ENCODE measurements at places on chromosomes 4 and X. TPM values are rescaled to one million over a fixed set of nuclear protein-coding genes. Genes with fewer than 3 reads are reported as not detected.

DNA sequence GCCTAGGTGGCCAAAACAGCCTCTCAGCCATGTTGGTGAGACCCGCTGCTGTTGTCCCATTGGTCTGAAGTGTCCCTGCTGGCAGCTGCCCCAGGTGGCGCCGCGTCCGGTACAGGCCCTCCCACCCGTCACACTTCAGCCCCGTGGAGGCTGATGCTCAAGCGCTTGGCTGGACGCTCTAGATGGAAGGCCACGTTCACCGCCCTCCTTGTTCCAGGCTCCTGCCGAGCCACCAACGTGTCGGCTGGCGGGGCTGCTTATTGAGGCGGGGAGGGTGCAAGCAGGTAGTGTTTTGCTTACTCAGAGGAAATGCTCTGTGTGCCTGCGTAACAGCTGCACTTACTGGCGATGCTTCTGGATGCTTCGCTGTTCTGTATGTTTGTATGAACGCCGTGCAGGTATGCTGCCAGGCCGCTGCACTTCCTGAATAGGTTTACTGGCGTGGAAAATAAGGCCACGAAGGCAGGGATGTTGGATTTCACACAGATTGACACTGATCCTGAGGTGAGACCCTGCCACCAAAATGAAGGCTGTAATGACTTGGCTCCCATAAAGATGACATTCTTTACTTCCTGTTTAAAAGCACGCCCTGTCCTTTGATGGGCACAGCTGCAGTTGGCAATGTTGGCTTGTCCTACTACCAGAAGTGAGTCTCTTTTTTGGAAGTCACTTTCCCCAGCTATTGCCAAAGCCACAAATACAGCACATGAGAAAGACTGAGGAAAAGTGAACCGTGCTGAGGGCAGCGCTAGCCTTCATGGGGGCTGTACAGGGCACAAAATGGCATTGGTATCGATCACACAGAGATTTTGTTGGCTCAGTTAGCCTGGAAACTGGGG, 21.0 kb upstream of the CLCN4 start:
- no peaks in the 10 kb centered on the region for H3K27me3 ChIP-seq
- H3K27ac ChIP-seq, result no peak overlapping the region
- no peaks in the 10 kb centered on the region for H3K4me1 ChIP-seq
- no peak overlapping the region for H3K4me3 ChIP-seq
- DNase-seq, result no peak

GRCh38 chrX:16639966-16640365, 10.0 kb upstream of the S100G start:
- H3K4me3 ChIP-seq, result no peak overlapping the region
- no peak overlapping the region for H3K27ac ChIP-seq
- no peak for DNase-seq
- H3K27me3 ChIP-seq, result no peaks in the 10 kb centered on the region
- H3K36me3 ChIP-seq, result no peaks in the 10 kb centered on the region

GRCh38 chrX:134371133-134371532, 88.8 kb upstream of the HPRT1 start:
- DNase-seq, result no peak
- H3K4me1 ChIP-seq, result no peaks in the 10 kb centered on the region
- no peak overlapping the region for H3K4me3 ChIP-seq
- H3K36me3 ChIP-seq, result no peaks in the 10 kb centered on the region
- no peak overlapping the region for H3K27ac ChIP-seq

- H3K36me3 ChIP-seq, result no peaks in the 10 kb centered on the region
- no peaks in the 10 kb centered on the region for H3K4me1 ChIP-seq
- H3K4me3 ChIP-seq, result no peak overlapping the region
Observed at GRCh38 chr4:185839770-185840169, 27.8 kb upstream of the SORBS2 start.

GRCh38 chr4:150358691-150359090, 223.3 kb upstream of the MAB21L2 start:
- no peaks in the 10 kb centered on the region for H3K4me1 ChIP-seq
- DNase-seq, result no peak
- H3K27me3 ChIP-seq, result no peaks in the 10 kb centered on the region
- H3K27ac ChIP-seq, result no peak overlapping the region
- H3K4me3 ChIP-seq, result no peak overlapping the region

GRCh38 chr4:107147873-107148272, 111.8 kb upstream of the DKK2 start:
- no peaks in the 10 kb centered on the region for H3K4me1 ChIP-seq
- no peak overlapping the region for H3K27ac ChIP-seq
- no peaks in the 10 kb centered on the region for H3K36me3 ChIP-seq
- H3K27me3 ChIP-seq, result no peaks in the 10 kb centered on the region
- no peak for DNase-seq
- no peak overlapping the region for H3K4me3 ChIP-seq

GRCh38 chrX:38672646-38673045, 111.3 kb downstream of the TSPAN7 start:
- H3K27ac ChIP-seq, result no peak overlapping the region
- H3K4me3 ChIP-seq, result no peak overlapping the region
- DNase-seq, result no peak

DNA sequence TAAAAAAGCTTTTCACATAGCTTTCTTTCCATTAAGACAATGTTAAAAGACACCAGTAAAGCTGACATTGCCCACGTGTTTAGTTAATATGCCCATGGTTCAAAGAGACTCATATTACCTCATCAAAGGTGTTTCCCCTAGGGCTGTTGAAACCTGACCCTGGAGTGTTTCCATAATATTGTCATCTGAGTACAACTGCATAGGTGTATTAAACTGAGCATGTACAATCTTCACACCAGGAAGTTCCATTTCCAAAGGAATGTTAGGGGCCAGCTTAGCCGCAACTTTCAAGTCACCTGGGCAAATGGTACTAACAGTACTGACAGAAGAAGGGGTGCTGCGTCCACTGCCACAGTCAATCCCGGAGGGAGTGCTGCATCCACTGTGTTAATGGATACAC, 27.1 kb downstream of the PDLIM3 start:
- no peak overlapping the region for H3K4me3 ChIP-seq
- no peaks in the 10 kb centered on the region for H3K36me3 ChIP-seq

GRCh38 chr4:2812612-2813354, 19.9 kb downstream of the SH3BP2 start:
- peak overlapping the region; percentile 77 for H3K4me3 ChIP-seq
- peak overlapping the region; percentile 80 for H3K27ac ChIP-seq
- H3K36me3 ChIP-seq, result peaks cover 6% of the 10 kb centered on the region
- no peak for DNase-seq

GRCh38 chrX:13938051-13938828, 91.5 kb downstream of the GEMIN8 start:
- no peak for DNase-seq
- no peak overlapping the region for H3K27ac ChIP-seq
- H3K36me3 ChIP-seq, result no peaks in the 10 kb centered on the region
- peaks cover 25% of the 10 kb centered on the region for H3K27me3 ChIP-seq
- peaks cover 11% of the 10 kb centered on the region for H3K4me1 ChIP-seq

GRCh38 chrX:15864629-15865028, 10.0 kb upstream of the AP1S2 start:
- H3K27ac ChIP-seq, result no peak overlapping the region
- DNase-seq, result no peak
- no peaks in the 10 kb centered on the region for H3K27me3 ChIP-seq
- H3K4me1 ChIP-seq, result no peaks in the 10 kb centered on the region
- no peak overlapping the region for H3K4me3 ChIP-seq

GRCh38 chr4:48705609-48706008, 74.5 kb downstream of the FRYL start:
- DNase-seq, result no peak
- H3K36me3 ChIP-seq, result peaks cover 25% of the 10 kb centered on the region
- H3K4me3 ChIP-seq, result no peak overlapping the region
- no peak overlapping the region for H3K27ac ChIP-seq

- no peak for DNase-seq
- H3K27ac ChIP-seq, result no peak overlapping the region
- H3K4me3 ChIP-seq, result no peak overlapping the region
- H3K27me3 ChIP-seq, result no peaks in the 10 kb centered on the region
Observed at GRCh38 chr4:125526420-125526819, 211.7 kb downstream of the FAT4 start.

DNA sequence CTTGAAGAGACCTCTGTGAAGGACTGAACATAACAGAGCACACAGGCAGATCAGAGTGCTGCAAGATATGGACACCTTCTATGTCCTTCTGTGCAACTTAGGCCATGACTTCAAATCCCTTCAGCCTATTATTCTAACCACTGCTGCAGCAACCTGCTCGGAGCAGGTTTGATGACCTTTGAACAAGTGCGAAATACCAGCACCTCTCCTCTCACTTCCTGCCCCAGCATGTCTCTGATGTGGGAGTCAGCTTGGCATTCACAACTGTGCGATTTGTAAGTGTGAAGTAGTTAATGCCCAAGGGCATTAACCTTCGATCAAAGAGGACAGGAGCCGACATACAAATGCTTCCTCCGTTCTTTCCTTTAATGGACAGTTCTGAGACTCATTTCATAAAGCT, 1.6 kb upstream of the EXOC1 start:
- no peaks in the 10 kb centered on the region for H3K27me3 ChIP-seq
- DNase-seq, result peak; percentile 12
- peak overlapping the region; percentile 6 for H3K4me3 ChIP-seq
- no peaks in the 10 kb centered on the region for H3K36me3 ChIP-seq
- H3K27ac ChIP-seq, result peak overlapping the region; percentile 51

- no peak overlapping the region for H3K27ac ChIP-seq
- DNase-seq, result no peak
- no peak overlapping the region for H3K4me3 ChIP-seq
Observed at GRCh38 chr4:41061482-41062185, 152.7 kb downstream of the APBB2 start.

GRCh38 chr4:95508421-95508820, 40.4 kb downstream of the UNC5C start:
- H3K4me3 ChIP-seq, result no peak overlapping the region
- H3K4me1 ChIP-seq, result no peaks in the 10 kb centered on the region
- no peak for DNase-seq
- no peaks in the 10 kb centered on the region for H3K27me3 ChIP-seq

- no peak overlapping the region for H3K4me3 ChIP-seq
- no peaks in the 10 kb centered on the region for H3K4me1 ChIP-seq
- H3K27me3 ChIP-seq, result no peaks in the 10 kb centered on the region
- DNase-seq, result no peak
- no peaks in the 10 kb centered on the region for H3K36me3 ChIP-seq
Observed at GRCh38 chr4:72205298-72205697, 173.5 kb downstream of the NPFFR2 start.

- H3K27ac ChIP-seq, result no peak overlapping the region
- H3K27me3 ChIP-seq, result peaks cover 3% of the 10 kb centered on the region
- no peak overlapping the region for H3K4me3 ChIP-seq
- H3K36me3 ChIP-seq, result no peaks in the 10 kb centered on the region
Observed at GRCh38 chr4:53559021-53559620, 32.2 kb downstream of the LNX1 start.

GRCh38 chrX:1224954-1225353, 12.5 kb upstream of the CRLF2 start:
- H3K4me1 ChIP-seq, result peaks cover 3% of the 10 kb centered on the region
- H3K27me3 ChIP-seq, result no peaks in the 10 kb centered on the region
- H3K27ac ChIP-seq, result no peak overlapping the region
- no peaks in the 10 kb centered on the region for H3K36me3 ChIP-seq

DNA sequence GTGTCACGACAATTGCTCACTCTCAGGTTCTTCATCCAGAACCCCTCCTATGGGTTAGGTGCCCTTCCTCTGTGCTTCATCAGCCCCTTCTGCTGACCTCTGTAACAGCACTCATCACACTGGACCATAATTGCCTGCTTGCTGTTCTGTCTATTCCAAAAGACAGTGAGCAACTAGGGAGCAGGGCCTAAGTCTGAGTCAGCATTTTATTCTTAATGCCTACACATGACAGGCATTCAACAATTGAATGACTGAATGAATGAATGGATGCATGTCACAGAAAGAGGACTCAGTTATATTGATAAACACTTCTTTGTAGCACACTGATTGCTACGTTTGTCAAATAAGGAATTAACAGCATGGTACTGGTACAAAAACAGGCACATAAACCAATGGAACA, 317.0 kb downstream of the ZIC3 start:
- DNase-seq, result no peak
- H3K27ac ChIP-seq, result no peak overlapping the region
- no peaks in the 10 kb centered on the region for H3K36me3 ChIP-seq
- H3K4me3 ChIP-seq, result no peak overlapping the region

- H3K4me1 ChIP-seq, result no peaks in the 10 kb centered on the region
- no peak for DNase-seq
- H3K36me3 ChIP-seq, result no peaks in the 10 kb centered on the region
- no peak overlapping the region for H3K27ac ChIP-seq
- no peak overlapping the region for H3K4me3 ChIP-seq
Observed at GRCh38 chr4:70511365-70511764, 7.0 kb upstream of the AMTN start.

DNA sequence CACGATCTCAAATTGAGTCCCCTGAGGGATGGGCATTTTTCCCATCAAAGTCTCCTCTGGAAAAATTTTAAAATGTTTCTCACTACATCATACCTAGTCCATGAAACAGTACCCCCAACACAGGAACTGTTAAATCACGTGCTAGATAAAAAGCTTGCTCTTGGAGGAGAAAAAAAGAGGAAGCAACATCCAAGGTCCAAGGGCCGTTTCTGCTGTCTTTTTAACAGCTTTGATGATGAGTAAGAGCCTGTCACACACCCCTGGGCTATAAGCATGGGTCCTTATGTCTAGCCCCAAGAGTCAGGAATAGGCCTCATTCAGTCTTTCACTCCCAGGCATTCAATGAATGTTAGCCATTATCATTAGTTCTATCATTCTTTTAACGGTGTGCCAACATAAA, 128.9 kb downstream of the SH3KBP1 start:
- H3K36me3 ChIP-seq, result no peaks in the 10 kb centered on the region
- no peak for DNase-seq
- H3K4me1 ChIP-seq, result peaks cover 42% of the 10 kb centered on the region

DNA sequence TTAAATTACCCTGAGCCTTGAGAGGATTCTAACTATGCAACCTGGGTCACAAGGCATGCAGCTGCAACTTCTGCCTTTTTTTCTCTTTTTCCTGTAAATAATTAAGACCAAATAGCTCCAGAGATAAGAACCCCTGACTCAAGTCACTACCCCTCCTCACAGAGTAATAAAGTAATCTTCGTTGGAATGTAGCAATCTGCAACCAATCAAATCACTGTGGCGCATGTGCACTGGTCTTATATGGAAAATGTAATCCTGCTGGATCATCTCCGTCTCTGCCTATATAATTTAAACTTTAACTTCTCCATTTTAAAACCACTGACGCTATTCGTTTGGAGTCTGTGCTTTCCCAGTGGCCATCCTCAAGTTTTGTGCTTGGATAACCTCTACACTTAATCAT, 6.1 kb upstream of the EFHC2 start:
- H3K27ac ChIP-seq, result no peak overlapping the region
- H3K27me3 ChIP-seq, result no peaks in the 10 kb centered on the region
- peaks cover 16% of the 10 kb centered on the region for H3K4me1 ChIP-seq
- DNase-seq, result no peak

- no peak for DNase-seq
- no peak overlapping the region for H3K27ac ChIP-seq
- no peaks in the 10 kb centered on the region for H3K27me3 ChIP-seq
- H3K4me1 ChIP-seq, result peaks cover 6% of the 10 kb centered on the region
Observed at GRCh38 chr4:118968005-118968404, 79.4 kb downstream of the SYNPO2 start.

GRCh38 chrX:149383852-149384251, 121.3 kb downstream of the IDS start:
- H3K4me1 ChIP-seq, result no peaks in the 10 kb centered on the region
- peaks cover 3% of the 10 kb centered on the region for H3K27me3 ChIP-seq
- DNase-seq, result no peak
- no peaks in the 10 kb centered on the region for H3K36me3 ChIP-seq

Gene PNMA5
- total RNA-seq, result 0.20 TPM

Gene TCEAL2
- total RNA-seq, result 0.59 TPM

Gene NPNT
- not detected for total RNA-seq

Gene AMTN
- not detected for total RNA-seq

Gene SORBS2
- total RNA-seq, result not detected

Gene EXOC1L
- total RNA-seq, result not detected

Gene NAP1L3
- total RNA-seq, result 7.6 TPM

Gene NRK
- total RNA-seq, result not detected

Gene FREM3
- not detected for total RNA-seq

Gene RAB33A
- total RNA-seq, result 14.4 TPM

Gene YY2
- total RNA-seq, result 1.0 TPM

All from CD4-positive, alpha-beta T cell (primary cell).